Dermis blood vessel endothelial cell (primary cell): ENCODE measurements at places on chromosomes 1 and 21. TPM values are rescaled to one million over a fixed set of nuclear protein-coding genes. Genes with fewer than 3 reads are reported as not detected.

GPR25 gene
- total RNA-seq, result not detected in 2 replicates

PRR9 gene
- not detected in 2 replicates for total RNA-seq

S100A7 gene
- not detected in 2 replicates for total RNA-seq

PALMD gene
- total RNA-seq, result 63.3 and 106 TPM in 2 replicates

MCL1 gene
- 223 and 316 TPM in 2 replicates for total RNA-seq

BTBD19 gene
- 7.0 and 8.5 TPM in 2 replicates for total RNA-seq

S100A3 gene
- 1.3 and 1.4 TPM in 2 replicates for total RNA-seq

GPR89A gene
- total RNA-seq, result 27.5 and 31.1 TPM in 2 replicates

RXRG gene
- total RNA-seq, result not detected in 2 replicates

LCE1E gene
- total RNA-seq, result not detected in 2 replicates

BARHL2 gene
- total RNA-seq, result not detected in 2 replicates

SPRR1A gene
- total RNA-seq, result not detected in 2 replicates

DENND2D gene
- 2.6 and 2.7 TPM in 2 replicates for total RNA-seq

FAM72B gene
- 1.0 and 3.4 TPM in 2 replicates for total RNA-seq

SGIP1 gene
- 37.4 and 48.0 TPM in 2 replicates for total RNA-seq

C2CD4D gene
- 0.09 TPM in 1 of 2 replicates, not detected in the other for total RNA-seq

ANKRD34A gene
- total RNA-seq, result under 0.01 TPM in 2 replicates

DNAH14 gene
- 9.2 and 9.5 TPM in 2 replicates for total RNA-seq

ZNF593OS gene
- total RNA-seq, result not detected in 2 replicates

AMY2B gene
- total RNA-seq, result 0.51 and 1.4 TPM in 2 replicates

ZNF695 gene
- total RNA-seq, result 2.7 and 2.9 TPM in 2 replicates

ANKRD65 gene
- 0.28 and 0.51 TPM in 2 replicates for total RNA-seq

ASAP3 gene
- 15.7 and 25.5 TPM in 2 replicates for total RNA-seq

ZSCAN20 gene
- 10.6 and 16.2 TPM in 2 replicates for total RNA-seq

MAN1C1 gene
- 2.5 and 3.1 TPM in 2 replicates for total RNA-seq

VCAM1 gene
- total RNA-seq, result 6.2 and 24.5 TPM in 2 replicates

SLC6A9 gene
- total RNA-seq, result 0.23 TPM in 1 of 2 replicates, not detected in the other

TMEM200B gene
- 0.28 and 0.34 TPM in 2 replicates for total RNA-seq

TNFRSF1B gene
- total RNA-seq, result 81.3 and 98.3 TPM in 2 replicates

FCGR1A gene
- total RNA-seq, result not detected in 2 replicates

RAB7B gene
- not detected in 2 replicates for total RNA-seq

PTGFR gene
- total RNA-seq, result 0.23 and 0.34 TPM in 2 replicates

FMO5 gene
- total RNA-seq, result 3.6 and 5.3 TPM in 2 replicates

FAM20B gene
- 27.4 and 45.2 TPM in 2 replicates for total RNA-seq

PAQR6 gene
- total RNA-seq, result 0.19 and 0.68 TPM in 2 replicates

FAM229A gene
- 0.88 and 2.0 TPM in 2 replicates for total RNA-seq

OVAAL gene
- not detected in 2 replicates for total RNA-seq

CR1L gene
- 0.14 TPM in 1 of 2 replicates, not detected in the other for total RNA-seq

SSU72 gene
- 87.1 and 128 TPM in 2 replicates for total RNA-seq

SPRR3 gene
- not detected in 2 replicates for total RNA-seq

IL10 gene
- not detected in 2 replicates for total RNA-seq

TNFSF4 gene
- total RNA-seq, result 2.7 TPM in 2 replicates

FLG2 gene
- total RNA-seq, result not detected in 2 replicates

HES3 gene
- total RNA-seq, result not detected in 2 replicates

PRKAA2 gene
- total RNA-seq, result 3.2 and 4.9 TPM in 2 replicates

FCRL6 gene
- not detected in 2 replicates for total RNA-seq

MX2 gene
- 0.19 and 0.85 TPM in 2 replicates for total RNA-seq

KIF2C gene
- total RNA-seq, result 11.7 and 45.5 TPM in 2 replicates

C1orf198 gene
- 20.8 and 22.7 TPM in 2 replicates for total RNA-seq

SELP gene
- total RNA-seq, result 2.6 and 5.3 TPM in 2 replicates

TIE1 gene
- 1,320 and 1,392 TPM in 2 replicates for total RNA-seq

PGLYRP3 gene
- total RNA-seq, result not detected in 2 replicates

EXO1 gene
- total RNA-seq, result 6.8 and 17.6 TPM in 2 replicates

TUT4 gene
- 24.8 and 28.3 TPM in 2 replicates for total RNA-seq

SHE gene
- 108 and 177 TPM in 2 replicates for total RNA-seq

MAP1LC3C gene
- total RNA-seq, result not detected in 2 replicates

CHODL gene
- 0.14 TPM in 1 of 2 replicates, not detected in the other for total RNA-seq

TMEM167B gene
- total RNA-seq, result 20.3 and 23.9 TPM in 2 replicates

OR2L13 gene
- not detected in 2 replicates for total RNA-seq
